HuH-7 (cell line): ENCODE measurements at places on chromosomes 3 and 15.

DNA sequence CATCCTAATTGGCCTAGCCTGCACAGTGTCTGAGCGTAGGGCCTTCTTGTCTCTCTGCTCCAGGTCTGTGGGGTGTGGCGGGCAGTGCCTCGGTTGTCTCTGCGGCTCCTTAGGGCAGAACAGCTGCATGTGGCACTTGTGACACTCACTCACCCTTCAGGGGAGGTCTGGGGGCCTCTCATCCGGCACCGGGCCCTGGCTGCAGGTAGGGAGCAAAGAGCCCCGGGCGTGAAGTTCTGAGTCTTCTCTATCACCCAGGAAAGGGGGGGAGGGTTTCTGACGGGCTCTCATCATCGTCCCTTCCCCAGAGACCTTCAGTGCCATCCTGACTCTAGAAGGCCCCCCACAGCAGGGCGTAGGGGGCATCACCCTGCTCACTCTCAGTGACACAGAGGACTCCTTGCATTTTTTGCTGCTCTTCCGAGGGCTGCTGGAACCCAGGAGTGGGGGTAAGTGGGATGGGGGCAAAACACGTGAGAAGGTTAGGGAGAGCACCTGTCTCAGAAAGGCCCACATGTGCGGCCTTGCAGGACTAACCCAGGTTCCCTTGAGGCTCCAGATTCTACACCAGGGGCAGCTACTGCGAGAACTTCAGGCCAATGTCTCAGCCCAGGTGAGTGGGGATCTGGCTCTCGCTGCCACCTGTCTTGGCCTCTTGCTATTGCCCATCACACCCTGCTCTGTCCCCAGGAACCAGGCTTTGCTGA is 2.6 kb downstream of the CHRD start:
- DNase-seq: no peak

DNA sequence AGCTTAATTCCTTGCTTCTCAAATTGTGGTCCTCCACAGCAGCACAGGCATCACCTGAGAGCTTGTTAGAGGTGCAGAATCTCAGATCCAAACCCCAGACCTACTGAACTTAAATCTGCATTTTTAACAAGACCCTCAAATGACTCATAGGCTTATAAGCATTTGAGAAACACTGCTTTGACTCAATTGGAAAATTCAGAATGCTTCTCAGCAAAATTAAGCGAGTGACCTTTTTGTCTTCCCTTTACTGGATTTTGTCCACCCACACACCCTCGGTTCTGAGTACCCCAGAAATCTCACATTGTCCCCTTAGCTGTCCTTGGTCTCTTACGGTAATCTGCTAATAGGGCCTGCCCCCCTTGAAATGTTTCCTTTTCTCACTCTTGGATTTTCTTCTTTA is 17.9 kb downstream of the CD80 start:
- no peak for DNase-seq

DNA sequence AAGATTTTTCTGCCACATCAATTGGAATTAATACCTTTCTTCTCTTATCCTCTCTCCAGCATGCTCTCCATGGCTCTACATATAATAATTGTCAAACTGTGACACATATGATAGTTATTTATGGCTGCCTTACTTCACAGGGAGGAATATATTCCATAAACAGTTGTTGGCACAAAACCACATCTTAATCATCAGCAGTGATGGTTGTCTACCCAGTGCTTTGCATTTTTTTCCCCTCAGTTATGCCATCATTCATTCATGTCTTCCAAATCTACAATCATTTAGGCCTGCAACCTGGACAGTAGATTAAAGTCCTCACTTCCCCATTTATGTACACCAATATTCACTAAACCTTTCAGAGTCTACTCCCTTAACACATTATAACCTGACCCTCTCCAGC is 107.7 kb downstream of the THRB start:
- no peak for DNase-seq

DNA sequence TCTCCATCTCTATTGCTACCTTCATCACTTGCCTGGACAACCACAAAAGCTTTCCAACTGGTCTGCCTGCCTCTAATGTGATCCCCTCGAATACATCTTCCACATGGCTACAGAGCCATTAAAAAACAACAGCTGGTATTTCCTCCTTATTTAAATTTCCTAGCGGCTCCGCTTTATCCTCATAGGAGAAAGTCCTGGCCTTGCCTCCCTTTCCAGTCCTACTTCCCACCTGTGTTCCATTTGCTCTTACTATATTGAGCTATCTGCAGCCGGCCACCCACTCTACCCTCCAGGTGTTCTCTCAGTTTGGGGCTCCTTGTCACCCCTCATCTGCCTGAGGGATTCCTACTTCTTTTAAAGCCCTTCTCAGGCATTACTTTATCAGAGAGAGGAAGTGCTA is 49.7 kb upstream of the TSPAN3 start:
- no peak for DNase-seq

DNA sequence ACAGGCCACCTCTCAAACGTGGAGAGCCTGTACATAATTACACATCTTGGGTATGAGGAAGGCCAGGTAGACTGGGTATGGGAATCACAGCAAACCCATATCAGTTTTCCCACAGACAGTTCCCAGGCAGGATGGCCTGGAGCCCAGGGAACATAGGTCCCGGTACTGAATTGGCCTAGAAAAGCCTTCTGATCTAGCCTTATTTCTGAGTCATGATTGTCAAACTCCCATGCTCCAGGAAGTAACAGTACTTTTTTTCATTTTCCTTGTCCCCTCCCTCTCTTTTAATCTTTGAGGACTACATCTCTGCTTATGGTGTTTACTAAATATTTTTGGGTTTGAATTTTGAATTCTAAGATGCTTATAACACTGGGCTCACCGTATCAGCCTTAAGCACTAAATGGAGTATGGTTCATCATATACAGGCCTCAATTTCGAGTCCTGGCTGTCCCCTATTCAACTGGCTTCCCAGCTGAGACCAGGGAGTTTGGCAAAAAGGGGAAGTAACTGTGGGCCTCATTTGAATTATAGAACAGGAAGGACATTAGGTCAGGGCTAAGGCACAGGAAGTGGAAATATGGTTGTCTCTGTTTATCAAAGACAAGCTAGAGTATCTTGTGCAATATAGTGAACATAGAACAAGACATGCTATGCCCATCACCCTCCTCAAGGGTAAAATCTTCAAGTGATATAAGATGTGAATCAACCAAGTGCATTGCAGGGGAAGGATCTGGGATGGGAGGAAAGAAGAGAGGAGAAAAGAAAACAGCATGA is 494.6 kb downstream of the NTRK3 start:
- no peak for DNase-seq

GRCh38 chr15:45544266-45545023 is 21.9 kb upstream of the SLC30A4 start:
- DNase-seq: no peak

GRCh38 chr15:99326235-99326634 is 75.0 kb downstream of the LRRC28 start:
- DNase-seq: peak; percentile 20

- no peak for DNase-seq
Measured at GRCh38 chr3:171175741-171176234, 149.3 kb upstream of the SLC2A2 start.

DNA sequence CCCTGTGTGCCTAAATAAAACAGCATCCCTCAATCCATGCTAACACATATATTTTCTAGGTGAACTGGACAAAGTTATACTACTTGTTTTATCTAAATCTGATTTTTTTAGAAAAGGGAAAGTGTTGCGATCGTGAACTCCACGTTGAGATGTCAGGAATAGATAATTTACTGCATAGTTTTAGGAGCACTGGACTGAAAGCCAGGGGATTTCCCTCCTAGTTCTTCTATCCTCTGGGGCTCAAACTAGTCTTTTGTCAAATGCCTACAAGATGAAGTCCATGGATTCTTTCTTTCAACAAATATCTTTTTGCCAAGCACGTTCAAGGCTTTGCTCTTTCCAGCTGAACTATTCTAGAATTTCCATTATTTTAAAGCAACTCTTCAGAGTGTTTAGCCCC is 617 bp upstream of the HPS3 start:
- no peak for DNase-seq

- DNase-seq: no peak
Measured at GRCh38 chr3:65443739-65444446, 594.8 kb downstream of the MAGI1 start.

DNA sequence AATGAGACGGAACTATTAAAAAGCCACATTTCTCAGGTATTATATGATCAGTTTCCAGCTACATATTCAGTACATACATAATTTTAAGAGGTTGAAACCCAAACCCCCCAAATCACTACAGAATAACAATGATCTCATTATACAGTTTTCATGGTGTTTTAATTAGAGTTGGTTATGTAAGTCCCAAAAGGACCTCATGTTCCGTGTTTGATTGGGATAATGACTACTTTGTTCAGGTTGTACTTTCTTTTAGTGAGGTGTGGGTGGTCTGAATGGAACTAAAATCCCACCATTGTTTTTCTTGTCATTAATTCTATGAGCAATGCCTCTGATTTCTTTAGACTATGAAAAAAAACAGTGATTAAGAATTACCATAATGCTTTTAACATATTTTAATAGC is 905.6 kb downstream of the NAALADL2 start:
- DNase-seq: no peak

- no peak for DNase-seq
Measured at GRCh38 chr15:47975427-47975826, 145.4 kb upstream of the SLC24A5 start.

DNA sequence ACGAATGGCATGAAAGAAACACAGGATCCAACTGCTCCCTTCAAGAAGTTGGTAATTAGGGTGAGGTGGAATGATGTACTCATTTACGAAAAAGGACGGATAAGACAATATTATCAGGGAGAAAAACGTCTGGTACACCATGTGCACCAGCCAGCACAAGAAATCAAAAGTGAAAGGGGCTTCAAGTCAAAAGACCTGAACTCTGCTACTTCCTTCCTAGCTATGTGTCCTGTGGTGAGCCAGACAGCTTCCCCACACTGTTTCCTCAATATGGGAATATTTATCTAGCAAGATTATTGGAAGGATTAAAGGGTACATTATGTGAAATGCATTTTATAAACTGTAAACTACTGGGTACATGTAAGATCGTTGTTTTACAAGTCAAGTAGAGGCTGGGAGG is 33.9 kb downstream of the RAB27A start:
- no peak for DNase-seq

GRCh38 chr15:73228128-73228646 is 140.6 kb downstream of the HCN4 start:
- no peak for DNase-seq

- DNase-seq: no peak
Measured at GRCh38 chr3:136513367-136513766, 238.8 kb downstream of the STAG1 start.

- DNase-seq: no peak
Measured at GRCh38 chr15:29921130-29921601, 98.9 kb upstream of the TJP1 start.

GRCh38 chr3:186788482-186789370 is 5.3 kb downstream of the EIF4A2 start:
- no peak for DNase-seq

GRCh38 chr15:78060232-78060631 is 17.3 kb downstream of the TBC1D2B start:
- DNase-seq: no peak

DNA sequence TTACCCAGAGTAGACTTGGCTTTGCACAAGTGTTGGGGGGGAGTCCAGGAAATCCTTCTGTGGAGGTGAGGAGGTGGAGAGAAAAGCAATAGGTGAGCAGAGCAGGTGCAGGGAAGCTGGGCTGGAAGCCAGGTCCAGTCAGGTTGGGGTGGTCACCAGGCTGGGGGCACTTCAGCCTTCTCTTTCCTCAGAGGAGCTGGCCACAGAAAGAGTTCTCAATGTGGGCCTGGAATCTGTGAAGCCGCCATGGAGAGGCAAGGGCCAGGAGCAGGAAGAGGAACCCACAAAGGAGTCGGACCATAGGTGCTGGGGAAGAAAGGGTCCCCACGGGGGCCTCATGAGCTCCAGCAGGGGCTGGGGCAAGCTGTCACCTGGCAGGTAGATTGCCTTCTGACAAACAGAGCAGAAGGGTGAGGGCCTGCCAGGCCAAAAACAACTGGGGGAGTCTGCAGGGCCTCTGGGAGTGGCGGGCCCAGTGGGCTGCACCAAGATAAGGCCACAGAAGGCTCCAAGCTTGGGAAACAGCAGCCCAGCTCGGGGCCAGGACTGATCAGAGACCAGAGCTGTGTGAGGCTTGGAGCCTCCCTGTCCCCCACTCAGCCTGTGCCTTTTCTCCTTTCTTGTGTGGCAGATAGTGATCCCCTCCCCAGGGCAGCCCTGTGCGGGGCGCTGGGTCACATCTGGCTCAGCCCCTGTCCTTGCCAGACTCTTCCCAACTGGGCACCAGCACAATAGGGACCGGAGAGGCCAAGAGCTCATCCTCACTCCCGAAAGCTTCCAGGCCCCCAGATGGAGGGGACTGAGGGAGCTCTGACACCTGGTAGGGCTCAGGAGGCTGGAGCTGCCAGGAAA is 53.0 kb upstream of the FGD5 start:
- no peak for DNase-seq

- DNase-seq: no peak
Measured at GRCh38 chr15:69830430-69830829, 267.3 kb downstream of the TLE3 start.

GRCh38 chr3:51379746-51380455 is 5.2 kb upstream of the MANF start:
- no peak for DNase-seq
